ENCODE measurements at places on chromosomes 3 and 15. TPM values are rescaled to one million over a fixed set of nuclear protein-coding genes. Genes with fewer than 3 reads are reported as not detected.

DNA sequence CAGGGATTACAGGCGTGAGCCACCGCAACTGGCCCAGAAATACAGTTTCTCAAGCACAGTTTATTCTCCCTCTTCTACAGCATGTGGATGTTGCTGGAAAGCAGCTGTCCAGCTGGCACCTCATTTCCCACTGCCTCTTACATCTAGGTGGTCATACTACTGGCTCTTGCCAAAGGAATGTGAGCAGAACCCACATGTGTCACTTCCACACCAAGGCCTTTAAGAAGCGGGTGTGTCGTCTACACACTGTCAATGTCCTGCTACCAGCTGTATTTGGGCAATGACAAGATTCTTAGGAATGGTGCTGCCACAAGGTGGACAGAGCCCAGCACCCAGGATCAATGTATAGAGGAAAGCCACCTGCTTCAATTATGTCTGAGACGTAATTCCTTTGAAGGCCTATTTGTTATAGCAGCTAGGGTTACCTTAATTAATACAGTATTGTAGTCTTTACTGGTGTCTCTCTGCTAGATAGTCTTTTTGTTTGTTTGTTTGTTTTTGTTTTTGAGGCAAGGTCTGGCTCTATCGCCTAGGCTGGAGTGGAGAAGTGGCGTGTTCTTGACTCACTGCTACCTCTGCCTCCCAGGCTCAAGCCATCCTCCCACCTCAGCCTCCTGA lies 15.1 kb upstream of the RAB7A start:
- no peaks in the 10 kb centered on the region for H3K36me3 ChIP-seq
- no peak for DNase-seq
- H3K4me1 ChIP-seq: no peaks in the 10 kb centered on the region
- H3K4me3 ChIP-seq: no peak overlapping the region

DNA sequence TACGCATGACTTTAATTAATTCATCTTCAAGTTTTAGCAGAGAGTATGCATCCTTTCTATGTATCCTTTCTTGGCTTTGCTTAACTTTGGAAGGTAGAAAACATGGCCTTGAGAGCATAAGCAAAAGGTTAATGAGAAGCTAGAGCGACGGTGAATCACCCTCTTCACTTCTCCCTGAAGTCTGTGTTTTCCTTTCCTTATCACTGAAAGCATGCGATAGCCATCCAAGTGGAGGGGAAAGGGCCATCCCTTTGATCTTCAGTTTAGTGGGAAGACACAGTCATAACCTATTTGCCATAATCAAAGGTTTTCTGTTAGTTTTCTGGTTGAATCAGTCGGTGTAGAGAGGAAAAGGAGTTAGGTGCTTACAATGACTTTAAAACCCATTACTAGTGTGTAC lies 354.0 kb upstream of the ROBO2 start:
- no peak overlapping the region for H3K27ac ChIP-seq
- no peaks in the 10 kb centered on the region for H3K4me1 ChIP-seq
- no peaks in the 10 kb centered on the region for H3K36me3 ChIP-seq

Gene LARP6
- total RNA-seq: 33.9 TPM

Gene PRSS50
- total RNA-seq: 0.29 TPM

GRCh38 chr15:26197719-26198118 lies 334.6 kb upstream of the ATP10A start:
- no peak overlapping the region for H3K4me3 ChIP-seq
- H3K27me3 ChIP-seq: no peaks in the 10 kb centered on the region
- H3K27ac ChIP-seq: no peak overlapping the region
- no peaks in the 10 kb centered on the region for H3K4me1 ChIP-seq

DNA sequence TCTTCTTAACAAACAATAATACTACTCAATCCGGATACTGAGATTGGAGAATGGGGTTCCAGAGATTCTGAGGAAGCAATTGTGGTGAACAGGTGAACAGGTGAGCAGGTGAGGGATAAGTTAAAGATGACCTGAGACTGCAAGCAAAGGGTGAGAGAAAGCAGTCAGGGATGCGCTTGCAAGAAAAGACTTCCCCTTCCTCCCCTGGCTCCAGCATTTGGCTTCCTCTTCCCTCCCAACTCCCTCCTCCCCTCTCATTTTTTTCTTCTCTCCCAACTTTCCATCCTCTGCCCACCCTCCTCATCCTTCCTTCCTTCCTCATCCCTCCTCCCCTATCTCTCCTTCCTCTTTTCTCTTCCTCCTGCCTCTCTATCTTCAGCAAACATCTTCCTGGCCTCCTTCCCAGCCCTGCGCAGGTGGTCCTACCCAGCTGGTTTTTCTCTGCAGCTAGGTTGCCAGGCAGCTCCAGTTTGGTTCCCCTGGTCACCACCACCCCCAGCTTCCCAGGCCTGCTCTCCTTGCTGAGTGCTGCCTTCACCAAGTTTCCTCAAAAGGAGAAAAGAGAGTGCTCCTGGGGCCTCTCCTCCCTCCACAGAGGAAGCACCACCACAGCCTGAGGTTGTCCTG lies 10.4 kb upstream of the VIPR1 start:
- H3K36me3 ChIP-seq: no peaks in the 10 kb centered on the region
- no peaks in the 10 kb centered on the region for H3K27me3 ChIP-seq
- peak overlapping the region; percentile 40 for H3K27ac ChIP-seq
- no peaks in the 10 kb centered on the region for H3K4me1 ChIP-seq
- no peak overlapping the region for H3K4me3 ChIP-seq
- peak; percentile 6 for DNase-seq

Gene STRA6
- not detected for total RNA-seq
